ENCODE measurements at places on chromosomes 2 and 18.

GRCh38 chr18:27750014-27750413 is 426.9 kb downstream of the CDH2 start:
- DNase-seq: peak; percentile 80

GRCh38 chr2:8477552-8478470 is 204.0 kb upstream of the ID2 start:
- no peak for DNase-seq

- no peak for DNase-seq
Measured at GRCh38 chr2:233094614-233095013, 34.5 kb downstream of the INPP5D start.

DNA sequence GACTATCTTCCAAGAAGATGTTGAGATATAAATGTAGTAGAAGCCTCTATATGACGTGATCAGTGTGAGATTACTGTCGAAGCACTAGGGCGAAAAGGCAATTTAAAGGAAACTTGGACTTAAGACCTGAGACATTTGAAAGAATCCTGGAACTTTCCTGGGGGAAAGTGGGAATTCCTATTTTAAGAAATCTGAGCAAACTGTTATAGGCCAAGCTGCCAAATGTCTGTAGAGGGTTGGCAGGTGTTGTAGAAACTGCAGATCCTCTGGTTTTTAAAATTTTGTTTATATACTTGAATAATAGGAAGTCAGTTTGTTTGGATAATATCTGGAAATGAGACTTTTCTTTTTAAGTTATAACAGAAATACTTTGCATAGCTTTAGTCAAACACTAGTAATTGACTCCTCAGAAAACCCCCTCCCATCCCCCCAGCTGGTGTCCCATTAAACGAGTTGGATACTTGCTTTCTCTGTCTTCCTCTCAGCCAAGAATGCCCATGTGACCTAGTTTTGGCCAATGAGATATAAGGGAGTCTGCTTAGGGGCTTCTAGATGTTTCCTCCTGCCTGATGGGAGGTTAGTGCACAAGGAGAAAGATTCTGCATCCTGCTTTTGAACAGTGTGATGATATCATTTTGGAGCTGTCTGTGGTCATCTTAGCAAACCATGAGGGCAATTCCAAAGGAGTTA is 61.2 kb downstream of the MOGAT1 start:
- DNase-seq: no peak

DNA sequence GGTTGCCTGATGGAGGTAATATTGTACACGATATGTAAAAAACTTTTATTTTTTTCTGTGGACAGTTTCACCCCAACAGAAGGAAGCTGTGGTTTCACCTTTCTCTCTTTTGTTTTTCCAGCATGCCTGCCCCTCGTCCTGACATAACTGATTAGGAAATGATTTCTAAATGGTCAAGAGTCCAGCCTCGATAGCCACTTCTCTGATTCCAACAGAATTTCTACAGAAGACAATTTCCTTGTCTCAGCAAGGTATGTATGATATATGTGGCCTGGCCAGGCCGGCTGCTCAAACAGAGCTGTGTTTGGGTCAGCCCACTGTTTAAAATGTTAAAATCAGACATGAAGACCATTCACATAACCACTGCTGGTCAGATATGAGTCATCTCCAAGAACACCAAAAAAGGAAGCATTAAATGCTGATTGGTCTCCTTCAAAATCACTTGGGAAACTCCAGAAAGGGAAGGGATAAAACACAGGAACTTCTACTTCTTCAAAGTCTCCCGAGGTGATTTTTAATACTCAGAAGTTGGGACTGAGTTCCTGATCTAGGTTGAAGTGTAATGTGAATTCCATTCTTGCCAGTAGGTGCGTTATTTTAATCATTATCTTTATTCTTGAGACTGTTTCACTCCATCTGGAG is 22.3 kb downstream of the ATP8B1 start:
- peak; percentile 87 for DNase-seq

DNA sequence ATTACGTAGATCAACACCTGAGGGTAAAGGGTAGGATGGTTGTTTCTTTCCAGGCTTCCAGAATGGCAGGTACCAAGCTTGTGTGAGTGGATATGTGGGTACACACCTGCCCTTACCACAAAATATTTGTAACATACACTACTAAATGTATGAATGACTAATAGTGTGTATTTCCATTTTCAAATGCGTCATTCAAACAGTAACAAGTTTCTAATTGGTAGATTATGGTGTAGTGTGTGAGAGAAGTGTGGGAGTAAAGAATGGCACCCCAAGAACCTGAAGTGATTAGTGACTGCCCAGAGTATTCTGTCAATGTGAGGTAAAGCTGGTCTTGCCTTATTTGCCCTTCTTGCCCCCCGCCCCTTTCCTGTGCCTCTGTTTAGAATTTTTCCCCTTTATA is 21.1 kb downstream of the AGPS start:
- no peak for DNase-seq

DNA sequence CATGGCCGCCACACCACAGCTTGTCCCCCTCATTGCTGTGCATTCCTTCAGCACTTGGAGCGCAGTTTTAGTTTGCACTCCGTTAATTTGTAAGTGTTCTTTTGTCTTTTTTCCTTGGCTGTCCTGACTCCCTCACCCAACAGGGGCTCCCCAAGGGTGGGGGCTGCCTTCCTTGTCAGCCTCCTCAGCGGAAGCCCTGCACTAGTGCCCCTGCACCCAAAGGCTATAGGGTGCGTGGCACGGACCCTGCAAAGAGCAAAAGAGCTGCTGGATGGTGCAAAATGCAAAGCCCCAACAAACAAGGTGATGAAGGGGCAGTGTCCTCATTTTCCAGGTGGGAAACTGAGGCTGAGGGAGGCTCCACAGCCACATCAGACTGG is 46.8 kb downstream of the EMX1 start:
- DNase-seq: no peak

DNA sequence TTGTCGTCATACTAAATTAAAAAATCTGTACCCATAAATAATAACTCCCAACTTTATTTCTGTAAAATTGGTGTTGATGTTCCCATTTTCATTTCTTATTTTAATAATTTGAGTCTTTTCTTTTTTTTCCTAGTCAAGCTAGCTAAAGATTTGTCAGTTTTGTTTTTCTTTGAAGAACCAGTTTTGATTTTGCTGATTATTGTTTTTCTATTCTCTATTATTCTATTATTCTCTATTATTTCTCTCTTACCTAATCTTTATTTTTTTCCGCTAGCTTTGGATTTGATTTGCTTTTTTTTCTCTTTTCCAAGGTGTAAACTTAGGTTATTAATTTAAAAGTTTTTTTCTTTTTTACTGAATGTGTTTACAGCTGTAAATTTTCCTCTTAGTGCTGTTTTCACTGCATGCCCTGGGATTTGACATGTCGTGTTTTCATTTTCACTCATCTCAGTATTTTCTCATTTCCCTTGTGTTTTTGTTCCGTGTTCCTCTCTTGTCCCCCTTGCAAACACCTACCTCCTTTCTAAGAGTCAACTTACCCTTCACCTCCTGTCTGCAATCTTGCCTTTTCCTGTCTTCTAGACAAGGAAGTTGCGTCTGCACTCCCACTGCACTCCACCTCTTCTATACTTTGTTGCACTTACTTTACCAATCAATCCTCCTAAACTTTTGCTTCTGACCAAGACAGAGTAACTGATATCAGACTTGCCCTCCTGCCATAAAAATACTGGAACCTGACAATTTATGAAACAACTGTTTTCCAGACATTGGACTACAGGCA is 18.8 kb downstream of the PSMG2 start:
- no peak for DNase-seq

DNA sequence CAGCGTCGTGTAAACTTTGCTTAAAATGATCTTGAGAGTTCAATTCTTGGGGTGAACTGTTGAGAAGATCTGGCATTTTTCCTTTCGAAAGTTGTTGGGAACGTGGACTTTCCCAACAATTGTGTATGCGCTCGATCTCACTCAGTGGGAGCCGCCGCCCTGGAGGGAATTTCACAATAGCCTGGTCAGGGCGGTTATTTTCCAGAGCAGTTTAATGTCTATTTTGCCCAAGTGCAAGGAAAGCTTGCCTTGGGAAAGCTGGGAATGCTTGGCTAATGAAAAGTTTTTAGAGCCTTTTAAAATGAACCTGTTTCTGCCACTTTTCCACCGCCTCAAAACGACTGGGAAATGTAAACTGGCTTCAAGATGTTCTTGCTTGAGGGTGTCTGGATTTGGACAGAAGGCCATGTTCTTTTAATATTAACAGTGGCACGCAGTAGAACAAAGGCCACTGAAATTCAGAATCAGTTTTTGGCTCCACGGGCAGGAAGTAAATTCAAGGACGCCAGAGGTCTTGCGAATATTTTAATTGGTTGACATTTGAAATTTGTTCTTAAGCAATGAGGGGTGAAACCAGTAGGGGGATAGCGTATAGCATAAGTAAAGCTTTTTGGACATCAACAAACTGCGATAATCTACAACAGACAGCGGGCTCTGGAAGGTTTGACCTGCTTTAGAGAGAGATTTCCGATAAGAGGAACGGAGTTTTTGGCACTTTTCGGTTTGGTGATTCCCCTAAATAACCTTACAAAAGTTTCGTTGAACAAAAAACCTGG is 1.2 kb downstream of the CFLAR start:
- peak; percentile 72 for DNase-seq

DNA sequence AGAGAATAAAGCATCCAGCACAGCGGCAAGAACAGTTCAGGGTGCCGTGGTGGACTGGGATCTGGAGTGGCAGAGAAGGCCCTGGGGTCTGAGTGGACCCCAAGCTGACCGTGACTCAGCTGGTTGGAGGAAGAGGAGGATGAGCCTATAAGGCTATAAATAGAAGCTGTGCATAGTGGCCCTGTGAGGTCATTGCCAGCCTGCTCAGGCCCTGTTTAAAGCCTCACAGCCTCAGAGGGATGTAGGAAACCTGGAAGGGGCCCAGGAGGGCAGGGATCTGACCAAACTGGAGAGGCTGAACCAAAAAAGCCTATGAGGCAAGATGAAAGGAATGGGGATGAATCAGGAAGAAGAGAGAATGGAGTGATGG is 11.3 kb upstream of the DES start:
- peak; percentile 50 for DNase-seq

GRCh38 chr2:37837628-37838328 is 87.3 kb upstream of the RMDN2 start:
- no peak for DNase-seq

DNA sequence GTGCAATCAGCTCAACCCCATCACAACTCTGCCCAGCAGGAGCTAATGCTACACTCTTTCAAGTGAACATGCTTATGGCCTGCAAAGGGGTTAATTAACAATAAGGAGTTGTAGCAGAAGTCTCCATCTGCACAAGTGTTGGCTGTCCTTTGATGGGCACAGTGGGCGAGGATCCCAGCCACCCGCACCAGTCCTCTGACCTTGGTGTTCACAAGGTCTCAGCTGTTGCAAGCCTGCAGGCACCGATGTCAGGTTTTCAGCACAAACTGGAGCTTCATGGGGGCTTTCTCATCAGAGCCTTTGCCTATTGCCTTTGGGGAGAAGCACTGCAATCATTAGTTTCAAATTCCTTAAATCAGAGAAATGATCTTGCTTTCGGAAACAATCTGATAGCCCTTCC is 60.9 kb upstream of the TMEM178A start:
- DNase-seq: no peak

GRCh38 chr18:1062588-1062987 is 157.9 kb downstream of the ADCYAP1 start:
- no peak for DNase-seq

DNA sequence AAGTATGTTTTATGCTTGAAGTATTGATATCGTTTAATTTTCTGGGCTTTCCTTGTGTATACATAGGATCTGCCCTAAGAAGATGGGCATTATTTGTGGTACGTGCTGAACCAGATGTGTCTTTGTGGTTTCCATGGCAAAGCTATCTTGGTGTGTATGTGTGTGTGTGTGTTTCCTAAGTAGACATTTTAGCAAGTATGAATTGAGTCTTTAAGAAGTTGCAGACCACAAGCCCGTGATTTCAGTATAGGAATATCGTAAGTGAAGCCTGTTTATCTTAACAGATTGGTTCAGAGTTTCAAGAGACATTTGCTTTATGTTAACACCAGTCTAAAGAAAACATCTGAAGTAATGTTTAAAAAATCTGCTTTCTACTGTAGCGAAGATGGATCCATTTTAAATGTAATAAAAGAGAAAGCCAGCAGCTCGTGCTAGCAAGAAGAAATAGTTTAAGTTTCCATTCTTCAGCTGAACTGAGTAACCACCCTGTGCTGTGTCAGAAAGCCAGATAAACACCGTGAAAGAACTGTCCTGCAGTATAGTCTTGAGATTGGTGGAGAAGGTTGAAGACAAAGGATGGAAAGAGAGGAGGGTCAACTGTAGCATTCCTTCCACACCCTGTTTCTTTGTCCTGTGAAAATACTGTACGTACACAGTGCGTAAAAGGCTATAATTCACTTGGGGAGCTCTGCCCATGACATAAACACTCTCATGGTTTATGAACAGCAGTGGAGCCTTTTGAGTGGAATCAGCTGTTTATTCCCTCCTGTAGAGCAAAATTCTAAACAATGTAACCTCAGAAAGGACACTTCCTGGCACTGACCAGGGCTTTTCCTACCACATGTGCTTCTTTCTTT is 91.9 kb upstream of the FOSL2 start:
- peak; percentile 93 for DNase-seq

DNA sequence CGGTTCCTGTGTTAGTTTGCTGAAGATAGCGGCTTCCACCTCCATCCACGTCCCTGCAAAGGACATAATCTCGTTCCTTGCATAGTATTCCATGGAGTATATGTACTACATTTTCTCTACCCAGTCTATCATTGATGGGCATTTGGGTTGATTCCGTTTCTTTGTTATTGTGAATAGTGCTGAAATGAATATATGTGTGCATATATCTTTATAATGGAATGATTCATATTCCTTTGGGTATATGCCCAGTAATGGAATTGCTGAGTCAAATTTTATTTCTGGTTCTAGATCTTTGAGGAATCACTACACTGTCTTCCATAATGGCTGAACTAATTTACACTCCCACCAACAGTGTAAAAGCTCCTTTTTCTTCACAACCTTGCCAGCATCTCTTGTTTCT is 255.4 kb upstream of the CDH2 start:
- no peak for DNase-seq

DNA sequence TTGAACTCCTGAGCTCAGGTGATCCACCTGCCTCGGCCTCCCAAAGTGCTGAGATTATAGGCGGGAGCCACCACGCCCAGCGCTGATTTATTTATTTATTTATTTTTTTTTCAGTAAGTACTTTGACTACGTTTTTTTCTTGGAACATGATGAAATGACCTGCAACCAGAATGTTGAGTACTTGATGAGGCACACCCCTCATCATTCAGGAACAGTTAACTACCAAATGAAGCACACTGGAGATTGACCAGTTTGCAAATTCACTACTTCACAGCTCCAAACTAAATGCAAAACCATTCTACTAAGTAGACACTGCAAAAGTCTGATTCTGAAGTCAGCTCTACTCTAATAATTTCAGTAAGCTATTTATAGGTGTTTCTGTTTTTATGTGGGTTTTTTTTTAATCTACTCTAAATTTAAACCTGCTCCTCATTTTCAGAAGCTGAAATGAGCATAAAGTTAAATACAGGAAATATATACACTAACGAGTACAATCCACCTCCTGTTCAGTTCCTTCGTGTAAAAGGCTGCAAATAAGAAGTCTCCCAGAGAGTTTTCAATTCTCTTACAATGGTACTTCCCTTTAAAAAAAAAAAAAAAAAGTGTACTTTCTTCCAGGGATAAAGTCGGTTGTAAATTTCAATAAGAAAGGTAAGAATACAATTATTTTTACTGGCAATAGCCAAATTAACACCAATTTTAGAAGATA is 1.4 kb downstream of the GFPT1 start:
- DNase-seq: no peak

Data from astrocyte of the cerebellum (primary cell).